SJCRH30 (cell line): ENCODE measurements at places on chromosomes 5 and 9. TPM values are rescaled to one million over a fixed set of nuclear protein-coding genes. Genes with fewer than 3 reads are reported as not detected.

The INPP5E gene
- 14.3 and 18.3 TPM in 2 replicates for total RNA-seq

The TRPM3 gene
- 0.18 and 0.30 TPM in 2 replicates for total RNA-seq

The C5orf34 gene
- total RNA-seq: 23.5 and 28.9 TPM in 2 replicates

The KCNIP1 gene
- 0.81 and 1.4 TPM in 2 replicates for total RNA-seq

The STOM gene
- 31.6 and 32.8 TPM in 2 replicates for total RNA-seq

The DOLPP1 gene
- total RNA-seq: 39.0 and 42.7 TPM in 2 replicates

The KIF4B gene
- total RNA-seq: 0.02 and 0.03 TPM in 2 replicates
